ENCODE measurements at places on chromosomes 13 and 19.

DNA sequence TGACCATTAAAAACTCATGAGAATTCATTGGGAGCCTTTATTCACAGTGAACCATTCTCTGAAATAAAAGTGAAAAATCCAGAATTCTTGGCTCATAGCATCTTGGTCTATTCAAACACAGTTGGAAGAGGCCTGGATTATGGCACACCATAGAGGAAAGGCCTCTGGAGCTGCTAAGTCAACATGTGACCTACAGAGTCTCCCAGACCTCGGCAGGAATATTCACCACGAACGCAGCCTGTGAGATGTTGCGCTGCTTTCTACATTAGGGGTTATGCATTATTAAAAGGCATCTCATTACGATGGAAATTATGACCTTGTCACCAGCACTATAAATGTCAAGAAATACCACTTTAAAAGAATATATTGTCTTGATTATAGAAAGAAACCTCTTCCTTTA is 132.6 kb downstream of the EFNB2 start:
- no peak for DNase-seq

DNA sequence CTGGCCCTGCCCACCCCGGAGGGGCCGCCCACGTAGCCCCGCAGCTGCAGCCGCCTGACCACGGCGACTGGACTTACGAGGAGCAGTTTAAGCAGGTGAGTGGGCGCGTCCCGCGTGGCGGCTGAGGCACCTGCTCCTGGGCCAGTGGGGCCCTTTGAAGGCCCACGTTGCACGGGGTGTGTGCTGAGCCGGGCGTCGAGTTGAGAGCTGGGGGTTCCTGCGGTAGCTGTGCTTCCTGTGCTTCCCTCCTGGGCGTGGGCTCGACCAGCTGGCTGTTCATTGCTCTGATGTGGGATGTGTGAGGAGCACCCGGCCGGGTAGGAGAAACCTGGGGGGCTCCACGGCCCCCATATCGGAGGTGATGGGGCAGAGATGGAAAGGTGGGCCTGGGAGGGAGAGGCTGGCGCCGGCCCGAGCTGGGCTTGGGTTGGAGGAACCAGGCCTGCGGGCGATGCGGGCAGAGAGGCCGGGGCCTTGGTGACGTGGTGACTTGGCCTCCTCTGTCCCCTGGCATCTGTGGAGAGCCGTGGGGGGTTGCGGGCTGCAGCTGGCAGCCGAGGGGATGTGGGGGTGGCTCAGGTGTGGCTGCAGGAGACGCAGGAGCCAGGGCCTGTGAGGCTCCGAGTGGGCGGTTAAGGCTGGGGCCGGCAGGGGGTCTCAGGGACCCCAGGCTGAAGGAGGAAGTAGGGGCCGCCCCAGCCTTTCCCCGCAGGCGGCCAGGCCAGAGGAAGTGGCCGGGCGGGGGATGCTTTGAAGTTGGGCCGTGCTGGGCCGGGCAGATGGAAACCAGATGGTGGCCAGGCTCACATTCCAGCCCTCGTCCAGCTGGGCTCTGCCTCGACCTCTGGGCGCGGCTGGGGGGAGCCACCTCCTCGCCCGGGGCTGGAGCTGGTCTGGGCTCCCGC is 7.1 kb downstream of the ARID3A start:
- DNase-seq, result peak; percentile 70

DNA sequence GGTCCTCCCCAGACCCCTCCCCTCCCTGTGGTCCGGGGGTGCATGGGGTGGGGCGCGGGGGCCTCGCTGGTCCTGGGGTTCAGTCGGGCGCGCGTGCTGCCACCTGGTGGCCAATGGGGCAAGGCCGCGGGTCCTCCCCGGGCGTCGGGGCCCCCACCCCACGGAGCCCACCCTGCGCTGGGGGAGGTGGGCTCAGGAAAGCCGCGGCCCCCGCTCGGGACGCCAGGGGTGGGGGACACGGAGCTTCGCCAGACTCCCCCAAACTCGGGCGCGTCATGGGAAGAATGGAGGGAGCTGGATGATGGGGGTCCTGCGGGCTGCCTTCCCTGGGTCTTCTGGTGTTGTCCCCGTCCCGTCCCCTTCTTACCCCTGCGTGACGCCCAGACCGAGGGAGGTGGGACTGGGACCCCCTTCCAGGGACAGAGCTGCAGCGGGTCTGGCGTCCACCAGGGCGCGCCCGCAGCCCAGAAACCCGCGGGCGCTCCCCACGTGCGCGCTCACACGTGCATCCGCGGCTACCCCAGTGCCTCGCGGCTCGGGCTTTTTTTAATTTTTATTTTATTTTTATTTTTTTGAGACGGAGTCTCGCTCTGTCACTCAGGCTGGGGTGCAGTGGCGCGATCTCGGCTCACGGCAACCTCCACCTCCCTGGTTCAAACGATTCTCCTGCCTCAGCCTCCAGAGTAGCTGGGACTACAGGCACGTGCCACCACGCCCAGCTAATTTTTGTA is 19.8 kb upstream of the TCF3 start:
- DNase-seq, result no peak

DNA sequence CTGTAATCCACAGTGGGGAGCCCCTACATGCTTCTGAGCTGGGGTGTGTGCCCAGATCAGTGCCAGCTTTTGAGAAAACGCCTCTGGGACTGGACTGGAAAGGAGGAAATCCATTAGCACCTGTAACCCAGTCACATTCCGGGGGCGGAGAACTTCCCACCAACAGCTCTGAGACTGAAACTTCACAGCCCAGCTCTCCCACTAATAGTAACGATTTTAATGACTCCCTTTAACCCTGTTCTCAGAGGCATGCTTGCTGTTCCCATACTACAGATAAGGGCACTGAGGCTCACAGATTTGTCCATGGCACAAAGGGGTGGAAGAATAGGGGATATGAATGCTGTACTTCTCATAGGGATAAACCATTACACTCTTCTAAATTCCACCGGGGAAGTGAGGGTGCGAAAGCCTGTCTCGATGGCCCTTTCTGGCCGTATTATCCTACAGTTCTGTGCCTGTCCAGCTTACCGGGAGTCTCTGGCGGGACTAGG is 851 bp downstream of the FBXO46 start:
- DNase-seq, result no peak

DNA sequence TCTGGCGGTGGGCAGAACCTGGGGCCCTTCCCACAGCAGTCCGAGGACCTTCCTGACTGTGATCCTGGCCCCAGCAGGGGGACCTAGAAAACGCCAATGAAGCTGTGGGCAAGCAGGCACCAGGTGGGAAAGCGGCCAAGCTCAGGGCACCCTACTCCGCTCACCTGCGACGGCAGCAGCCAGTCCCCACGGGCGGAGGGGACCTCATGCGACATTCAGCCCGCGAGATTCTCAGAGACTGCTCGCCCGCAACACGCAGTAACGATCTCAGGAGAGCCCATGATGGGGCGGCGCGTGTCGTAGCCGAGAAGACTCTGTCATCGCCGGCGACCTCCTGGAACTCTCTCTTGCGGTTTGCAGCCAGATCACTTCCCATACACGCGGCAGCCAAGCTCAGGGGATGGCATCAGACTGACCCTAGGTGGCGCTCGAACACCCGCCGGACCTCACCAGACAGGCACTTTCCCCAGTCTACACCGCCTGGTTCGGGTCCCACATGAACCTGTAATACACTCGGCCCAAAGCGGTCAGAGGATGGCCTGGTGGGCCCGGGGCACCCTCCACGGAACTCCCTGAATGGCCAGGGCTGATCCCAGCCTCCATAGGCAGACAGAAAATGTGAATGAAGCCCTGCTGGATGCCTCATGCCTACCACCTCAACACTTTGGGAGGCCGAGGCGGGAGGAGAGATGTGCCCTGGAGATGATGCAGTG is 26.5 kb downstream of the MAN2B1 start:
- peak; percentile 16 for DNase-seq

GRCh38 chr19:48671446-48671995 is 1.3 kb downstream of the NTN5 start:
- DNase-seq, result no peak

- DNase-seq, result no peak
Measured at GRCh38 chr19:35294328-35294727, 2.4 kb downstream of the MAG start.

GRCh38 chr13:79679334-79679733 is 198.4 kb downstream of the NDFIP2 start:
- DNase-seq, result peak; percentile 62

DNA sequence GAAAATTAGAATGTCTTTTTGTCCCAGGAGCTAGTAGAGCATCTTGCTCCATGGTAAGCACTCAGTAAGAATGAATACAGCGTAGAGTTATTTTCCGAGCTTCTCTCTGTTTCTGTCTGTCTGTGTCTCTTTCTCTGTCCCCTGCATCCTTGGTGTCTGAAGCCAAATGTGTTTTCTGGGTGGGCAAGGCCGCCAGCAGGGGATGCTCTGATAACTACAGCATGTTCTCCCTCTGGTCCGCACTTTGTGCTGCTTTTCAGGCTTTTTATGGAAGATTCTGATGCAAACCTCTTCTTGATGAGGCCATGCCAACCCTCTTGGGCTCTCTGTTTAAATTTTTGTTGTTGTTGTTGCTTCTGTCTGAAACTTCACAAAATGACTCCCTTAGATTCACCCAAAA is 142.8 kb upstream of the UBL3 start:
- no peak for DNase-seq

GRCh38 chr19:31348481-31349159 is 616 bp downstream of the TSHZ3 start:
- no peak for DNase-seq

GRCh38 chr13:87087741-87088140 is 583.4 kb upstream of the SLITRK5 start:
- DNase-seq, result no peak

DNA sequence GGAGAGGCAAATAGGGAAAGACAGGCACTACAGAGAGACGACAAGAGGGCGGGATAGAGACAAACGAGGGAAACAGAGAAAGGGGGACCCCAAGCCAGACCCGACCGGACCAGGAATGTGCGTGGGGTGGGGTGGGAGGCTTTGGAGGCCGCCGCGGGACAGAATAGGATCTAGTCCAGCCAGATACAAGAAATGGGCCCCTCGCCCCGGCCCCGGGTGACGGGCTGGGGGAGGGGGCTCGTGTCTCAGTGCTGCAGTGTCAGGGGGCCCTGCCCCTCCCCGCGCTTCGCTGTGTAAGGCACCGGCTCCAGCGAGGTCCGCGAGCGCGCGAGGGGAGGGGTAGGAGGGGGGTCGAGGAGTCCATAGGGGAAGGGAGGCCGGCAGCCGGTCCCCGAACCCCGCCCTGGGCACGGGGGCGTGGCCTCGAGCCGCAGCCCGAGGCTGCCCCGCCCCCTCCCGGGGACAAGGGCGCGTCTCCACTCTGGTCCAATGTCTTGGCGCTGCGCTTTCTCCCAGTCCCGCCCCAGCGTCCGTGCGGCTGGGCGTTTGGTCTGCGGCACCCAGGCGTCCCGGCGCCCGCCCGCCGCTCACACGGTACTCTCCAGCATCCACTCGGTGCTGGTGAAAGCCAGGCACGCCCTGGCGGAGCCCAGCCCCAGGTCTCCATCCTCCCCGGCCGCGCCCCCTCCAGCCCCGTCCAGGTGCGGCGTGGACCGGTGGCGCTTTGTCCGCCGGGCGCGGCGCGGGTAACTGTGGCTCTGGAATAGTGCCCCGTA is 11.0 kb downstream of the IFNL1 start:
- no peak for DNase-seq

DNA sequence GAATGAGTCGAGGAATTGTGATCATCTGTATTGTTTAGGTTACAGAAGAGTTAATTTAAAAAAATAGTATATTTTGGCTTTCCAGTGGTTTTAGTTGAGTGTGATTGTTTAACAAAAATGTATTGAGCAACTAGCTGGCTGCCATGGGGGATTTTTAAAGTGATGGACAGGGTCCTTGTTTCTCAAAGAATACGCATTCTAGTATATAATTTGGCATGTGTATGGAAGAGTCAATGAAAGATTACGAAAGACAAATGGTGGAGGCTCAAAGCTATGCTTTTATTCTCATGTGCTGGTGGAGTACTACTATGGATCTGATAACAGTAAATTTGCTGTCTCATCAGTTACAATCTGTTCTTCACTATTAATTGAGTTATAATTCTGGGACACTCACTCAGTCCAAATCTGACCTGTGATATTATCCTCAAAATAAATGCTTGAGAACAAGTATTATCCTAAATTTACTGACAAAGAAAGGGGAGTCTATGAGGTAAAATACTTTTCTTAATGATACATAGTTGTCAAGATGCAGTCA is 240.0 kb downstream of the GPC6 start:
- DNase-seq, result no peak

- no peak for DNase-seq
Measured at GRCh38 chr19:18833141-18833476, 1.4 kb downstream of the UPF1 start.

GRCh38 chr19:15025217-15025616 is 24.1 kb upstream of the CASP14 start:
- DNase-seq, result no peak

GRCh38 chr19:38281811-38282566 is 17.6 kb downstream of the SPINT2 start:
- no peak for DNase-seq

GRCh38 chr13:31882794-31883193 is 143.5 kb downstream of the RXFP2 start:
- no peak for DNase-seq

GRCh38 chr13:41827507-41828213 is 133.2 kb downstream of the VWA8 start:
- peak; percentile 81 for DNase-seq

DNA sequence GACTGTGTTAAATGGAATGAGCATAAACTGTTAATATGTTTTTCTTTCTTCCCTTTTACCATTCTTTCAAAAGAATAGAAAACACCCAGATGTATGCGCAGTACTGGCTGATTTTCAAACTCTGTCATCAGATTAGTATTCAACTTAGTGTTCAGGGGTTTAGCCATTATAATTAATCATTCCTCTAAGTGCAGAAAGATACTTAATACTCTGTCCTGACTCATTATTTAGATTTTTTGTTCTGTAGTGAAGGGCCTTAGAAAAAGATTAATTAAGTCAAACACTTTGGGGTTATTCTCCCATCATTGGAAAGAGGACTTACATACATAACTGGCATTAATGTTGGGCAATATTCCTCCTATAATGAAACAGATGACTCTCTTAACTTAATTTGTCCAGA is 1316.7 kb upstream of the SLC10A2 start:
- DNase-seq, result peak; percentile 8

DNA sequence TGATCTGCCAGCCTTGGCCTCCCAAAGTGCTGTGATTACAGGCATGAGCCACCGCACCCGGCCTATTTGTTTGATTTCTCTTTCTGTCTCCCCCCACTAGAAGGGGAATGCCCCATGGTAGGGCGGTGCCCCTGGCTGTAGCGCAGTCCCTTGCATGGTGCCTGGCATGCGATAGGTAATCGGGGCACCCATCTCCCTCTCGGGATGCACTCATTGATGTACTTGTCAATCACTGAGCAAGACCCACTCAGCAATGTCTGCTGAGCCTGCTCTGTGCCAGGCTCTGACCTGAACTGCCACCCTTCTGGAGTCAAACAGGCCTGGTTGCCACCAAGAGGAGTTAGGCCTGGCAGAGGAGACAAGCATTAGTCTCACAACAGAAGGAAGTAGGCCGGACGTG is 19.8 kb downstream of the DNM2 start:
- DNase-seq, result no peak

- no peak for DNase-seq
Measured at GRCh38 chr13:112229445-112229844, 146.7 kb upstream of the SPACA7 start.

- peak; percentile 49 for DNase-seq
Measured at GRCh38 chr13:113930671-113931637, 42.9 kb downstream of the C13orf46 start.

Measured in astrocyte of the cerebellum (primary cell).